Right ventricle myocardium superior (tissue), 1 donor: ENCODE measurements at places on chromosomes 6 and 20. TPM values are rescaled to one million over a fixed set of nuclear protein-coding genes. Genes with fewer than 3 reads are reported as not detected.

GRCh38 chr6:154430481-154430919, 73.9 kb upstream of the IPCEF1 start:
- no peak for DNase-seq

GRCh38 chr20:40009542-40009941, 679.5 kb downstream of the MAFB start:
- DNase-seq, result no peak

DNA sequence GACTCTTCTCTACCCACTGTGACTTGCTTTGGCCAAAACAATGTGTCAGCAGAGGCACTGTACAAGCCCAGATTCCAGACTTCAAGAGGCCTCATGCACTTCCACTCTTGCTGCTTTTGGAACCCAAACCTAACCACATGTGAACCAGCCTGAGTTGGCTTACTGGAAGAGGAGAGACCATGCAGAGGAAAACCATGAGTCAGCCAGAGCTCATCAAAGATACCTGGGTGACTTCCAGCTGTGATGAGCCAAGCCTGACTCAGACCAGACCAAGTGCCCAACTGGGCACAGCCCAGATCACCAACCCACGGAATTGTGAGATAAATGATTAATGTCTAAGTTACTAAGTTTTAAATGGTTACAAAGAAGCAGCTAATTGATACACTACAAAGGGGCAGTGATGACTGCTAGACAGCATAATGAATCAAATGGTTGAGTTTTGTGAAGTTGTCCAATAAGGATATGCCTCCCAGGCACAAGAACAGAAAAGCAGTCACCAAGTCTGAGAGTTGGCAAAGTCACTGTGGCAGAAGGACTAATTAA, 16.2 kb upstream of the BEND6 start:
- no peak for DNase-seq

DNA sequence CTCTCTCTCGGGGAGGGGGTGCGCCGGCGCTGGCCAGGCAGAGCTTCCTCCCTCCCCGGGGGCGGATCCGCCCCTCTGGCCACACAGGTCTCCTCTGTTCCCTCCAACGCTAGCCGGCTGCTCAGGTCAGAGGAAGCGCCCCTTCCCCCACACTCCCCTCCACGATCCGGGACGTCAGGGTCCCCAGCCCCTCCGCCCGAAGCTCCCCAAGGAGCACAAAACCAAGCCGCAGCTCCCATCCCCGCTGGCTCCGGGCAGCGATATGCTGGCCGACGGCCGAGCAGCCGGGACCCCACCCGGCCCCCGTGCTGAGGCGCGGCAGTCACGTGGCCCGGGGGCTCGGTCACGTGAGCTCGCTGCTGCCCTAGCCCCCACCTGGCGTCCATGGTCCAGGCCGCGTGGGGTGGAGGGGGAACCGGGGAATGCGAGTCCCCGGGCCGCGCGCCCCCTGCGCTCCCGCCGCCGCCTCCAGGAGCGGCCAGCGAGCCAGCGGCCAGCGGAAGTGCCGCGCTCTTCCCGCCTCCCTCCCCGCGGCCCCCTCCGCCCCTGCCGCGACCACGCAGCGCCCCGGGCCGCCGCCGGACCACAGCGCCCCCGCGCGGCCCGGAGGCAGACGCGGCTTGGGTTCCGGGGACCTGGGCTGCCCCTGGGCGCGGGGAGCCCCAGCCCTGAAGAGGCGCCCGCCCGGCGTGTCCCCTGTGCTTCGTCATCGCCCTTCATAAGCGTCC, at the start of gene SLC35B2:
Gene SLC35B2, minus strand, starts transcription at position 504 of the 728 bp plus-strand sequence. Its CDS starts 118 bp downstream, at position 386.
- peak; percentile 78 for DNase-seq

PSORS1C1 gene
- total RNA-seq, result 1.2 TPM

DNA sequence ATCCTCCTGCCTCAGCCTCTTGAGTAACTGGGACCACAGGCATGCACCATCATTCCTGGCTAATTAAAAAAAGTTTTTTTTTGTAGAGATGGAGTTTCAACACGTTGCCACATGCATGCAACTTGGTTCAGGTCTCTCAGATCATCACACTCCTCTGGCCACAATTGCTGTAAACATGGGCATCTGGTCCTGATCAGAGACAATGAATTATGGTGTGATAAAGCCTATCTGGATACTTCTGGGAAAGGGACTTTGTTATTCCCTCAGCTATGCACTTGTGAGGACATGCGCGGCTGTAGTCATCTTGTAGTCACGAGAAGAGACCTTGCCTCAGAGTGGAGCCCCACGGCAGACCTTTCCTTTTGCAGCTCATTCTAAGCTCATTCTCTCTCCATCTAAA, 210.9 kb upstream of the ZFP64 start:
- no peak for DNase-seq

- DNase-seq, result peak; percentile 5
These were observed 30.4 kb downstream of the SYNJ2 start for GRCh38 chr6:158011980-158012566.

- no peak for DNase-seq
These were observed 9.5 kb downstream of the TNFAIP3 start for GRCh38 chr6:137876547-137876946.

GRCh38 chr6:147222160-147222838, 18.1 kb downstream of the STXBP5 start:
- DNase-seq, result no peak

DNA sequence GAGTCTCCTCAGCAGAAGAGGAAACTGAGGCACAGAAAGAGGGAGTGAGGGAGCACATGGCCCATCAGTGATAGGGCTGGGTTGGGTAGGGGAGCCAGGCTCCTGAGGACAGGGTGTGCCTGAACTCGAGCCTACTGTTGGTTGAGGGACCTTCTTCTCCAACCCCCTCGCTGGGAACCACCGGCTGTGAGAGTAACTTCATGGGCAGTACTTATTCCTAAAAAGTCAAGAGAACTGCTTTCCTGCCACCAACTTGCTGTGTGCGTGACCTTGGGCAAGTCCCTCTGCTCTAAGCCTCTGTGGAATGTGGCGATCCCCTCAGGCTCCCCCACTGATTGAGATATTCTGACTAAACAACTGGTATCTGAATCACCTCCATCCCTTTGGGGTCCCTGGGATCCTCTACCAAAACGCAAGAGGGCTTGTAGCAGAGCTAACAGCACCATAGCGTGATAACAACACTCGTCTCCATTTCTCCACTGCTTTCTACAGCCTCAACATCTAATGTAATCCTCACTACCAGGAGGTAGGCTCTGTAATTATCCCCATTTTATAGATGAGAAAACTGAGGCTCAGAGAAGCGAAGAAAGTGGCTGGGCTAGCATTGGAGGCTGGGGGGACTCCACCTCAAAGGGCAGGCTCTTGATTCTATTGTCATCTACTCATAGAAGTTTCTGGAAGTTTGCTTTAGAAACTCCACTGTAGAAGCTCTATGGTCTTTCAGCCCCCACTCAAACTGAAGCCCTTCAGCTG, 76.0 kb downstream of the JPH2 start:
- DNase-seq, result no peak

GTF3C6 gene
- total RNA-seq, result 110 TPM

SLC22A7 gene
- total RNA-seq, result not detected

DNA sequence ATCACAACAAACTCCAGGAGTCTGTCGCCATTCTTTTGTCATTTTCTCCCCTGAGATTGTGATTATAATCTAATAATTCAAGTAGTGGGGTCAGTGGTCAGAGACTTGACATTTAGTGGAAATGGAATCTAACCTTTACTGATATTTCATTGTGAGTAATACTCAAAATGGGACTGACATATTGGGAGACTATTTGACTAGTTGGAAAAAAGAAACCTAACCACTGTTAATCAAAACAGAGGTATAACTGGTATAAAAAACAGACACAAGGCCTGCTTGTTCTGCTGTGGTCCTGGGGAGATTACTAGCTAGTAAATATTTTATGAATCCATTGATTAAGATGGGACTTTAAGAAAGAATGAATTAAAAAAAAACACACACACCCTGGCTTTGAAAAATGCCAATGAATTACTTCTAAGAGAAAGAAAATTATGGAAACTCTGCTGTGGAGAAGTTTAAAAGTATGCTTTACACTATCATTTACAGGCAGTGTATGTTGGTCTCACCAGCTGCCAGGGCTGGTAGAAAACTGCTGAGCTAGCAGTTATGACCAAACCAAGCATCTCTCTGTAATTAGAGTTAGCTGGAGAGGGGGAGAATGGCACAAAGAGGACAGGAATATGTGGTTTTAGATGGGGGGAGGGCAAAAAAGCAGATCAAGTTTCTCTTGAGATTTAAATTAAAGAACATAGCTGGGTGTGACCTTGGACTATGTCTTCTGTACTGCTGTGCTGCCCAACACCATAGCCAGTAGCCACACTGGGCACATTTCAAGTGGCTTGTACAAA, 103.7 kb downstream of the FYN start:
- no peak for DNase-seq

C20orf141 gene
- total RNA-seq, result not detected

DNA sequence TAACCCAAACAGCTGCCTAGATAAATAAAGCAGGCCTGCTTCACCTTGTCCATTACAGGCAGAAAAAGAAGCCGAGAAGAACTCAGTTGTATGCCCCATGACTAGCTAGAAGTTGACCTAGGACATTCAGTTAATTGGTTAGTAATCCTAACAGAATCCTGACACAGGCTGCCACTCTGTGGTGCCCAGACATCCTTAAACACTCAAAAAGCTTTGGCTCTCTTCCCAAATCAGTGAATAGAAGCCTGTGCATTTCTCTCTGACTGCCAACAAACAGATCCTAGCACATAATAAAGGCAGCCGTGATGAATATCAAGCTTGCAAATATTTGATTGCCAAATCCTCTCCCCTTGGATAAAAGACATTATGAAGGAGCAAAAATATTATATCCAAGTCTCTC, 519.1 kb upstream of the EYS start:
- no peak for DNase-seq

GRCh38 chr20:40868551-40869217, 159.9 kb upstream of the TOP1 start:
- peak; percentile 51 for DNase-seq

DNA sequence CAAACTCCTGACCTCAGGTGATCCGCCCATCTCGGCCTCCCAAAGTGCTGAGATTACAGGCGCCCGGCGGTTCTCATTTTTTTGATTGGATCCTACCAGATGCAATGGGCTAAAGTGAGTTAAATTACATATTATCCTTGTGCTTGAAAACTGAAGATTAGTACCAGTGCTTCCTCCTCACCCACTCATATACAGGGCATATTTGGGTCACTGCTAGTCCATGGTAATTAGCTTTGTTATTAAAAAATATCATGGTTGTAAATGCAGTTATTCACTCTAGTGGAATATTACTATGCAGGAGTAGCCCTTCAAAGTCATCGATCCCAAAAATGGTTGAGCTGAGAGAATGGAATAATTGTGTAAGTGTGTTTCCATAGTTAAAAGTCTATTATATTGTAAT, 26.5 kb downstream of the ZNF292 start:
- no peak for DNase-seq

DNA sequence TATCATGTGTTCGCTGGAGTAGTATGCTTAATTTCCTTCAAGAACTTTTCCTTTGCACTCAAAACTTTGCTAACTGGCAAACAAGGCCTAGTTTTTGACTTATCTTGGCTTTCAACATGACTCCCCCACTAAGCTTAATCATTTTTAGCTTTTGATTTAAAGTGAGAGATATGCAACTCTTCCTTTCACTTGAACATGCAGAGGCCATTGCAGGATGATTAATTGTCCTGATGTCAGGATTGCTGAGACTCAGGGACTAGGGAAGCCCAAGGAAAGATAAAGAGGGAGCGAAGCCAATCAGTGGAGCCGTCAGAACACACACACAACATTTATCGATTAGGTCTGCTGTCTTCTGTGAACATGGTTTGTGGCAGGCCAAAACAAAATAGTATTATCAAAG, 491.4 kb downstream of the CBLN4 start:
- DNase-seq, result no peak

GRCh38 chr20:42197599-42197998, 579.4 kb upstream of the CHD6 start:
- DNase-seq, result no peak

- no peak for DNase-seq
These were observed 225.7 kb upstream of the TENT5A start for GRCh38 chr6:81978230-81978629.

AK9 gene
- 11.1 TPM for total RNA-seq

DNA sequence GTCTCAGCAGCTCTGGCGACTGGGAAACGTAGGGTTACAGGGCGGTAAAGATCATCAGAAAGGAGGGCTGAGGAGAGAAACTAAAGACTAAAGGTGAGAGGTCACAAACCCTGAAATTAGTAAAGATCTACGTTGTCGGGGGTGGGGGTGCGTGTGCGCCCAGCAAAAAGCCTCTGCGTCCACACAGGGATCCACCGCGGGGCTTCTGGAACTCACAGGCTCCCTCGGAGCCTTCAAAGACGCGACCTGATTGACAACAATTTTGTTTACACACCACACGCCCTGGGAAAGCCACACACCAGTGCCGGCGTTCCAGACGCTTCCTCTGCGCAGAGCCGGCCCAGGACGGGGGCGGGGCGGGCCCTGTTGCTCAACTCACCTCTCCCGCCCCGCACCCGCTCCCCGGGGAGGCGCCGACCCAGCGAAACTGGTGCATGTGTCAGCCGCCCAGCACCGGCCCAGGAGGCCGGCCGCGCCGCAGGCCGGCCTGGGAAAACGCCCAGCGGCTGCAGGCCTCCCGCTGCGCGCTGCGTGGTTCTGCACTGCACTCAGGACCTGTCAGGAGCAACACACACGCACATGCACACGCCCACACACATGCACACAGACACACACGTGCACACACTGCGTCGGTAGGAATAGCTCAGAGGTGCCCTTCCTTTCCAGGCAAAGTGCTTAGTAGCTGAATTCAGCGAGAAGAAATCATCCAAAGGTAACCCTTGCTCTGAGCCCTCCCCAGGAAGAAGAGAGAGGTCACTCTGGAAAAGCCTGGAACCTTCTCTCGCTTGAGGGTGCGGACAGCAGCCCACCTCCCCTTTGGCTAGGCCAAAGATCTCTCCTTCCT, 57.2 kb upstream of the ARID1B start:
- peak; percentile 98 for DNase-seq

GCNT2 gene
- 37.1 TPM for total RNA-seq

LY6G6C gene
- total RNA-seq, result not detected

DNA sequence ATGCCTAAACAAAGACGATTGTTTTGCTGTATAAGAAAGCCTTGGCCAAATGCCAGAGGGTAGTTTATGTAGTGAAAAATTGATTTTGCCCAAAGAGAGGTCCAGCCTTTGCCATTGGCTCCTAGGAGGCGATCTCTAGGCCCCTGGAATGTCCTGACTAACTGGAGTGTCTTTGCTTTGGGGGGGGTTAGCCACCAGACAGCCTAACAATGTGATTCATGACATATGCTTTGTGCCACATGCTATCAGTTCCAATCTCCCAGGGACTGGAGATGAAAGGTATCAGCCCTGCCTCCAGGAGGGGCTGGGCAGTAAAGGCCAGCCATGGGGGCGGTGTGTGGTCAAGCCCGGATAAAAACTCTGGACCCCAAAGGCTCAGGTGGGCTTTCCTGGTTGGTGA, 32.7 kb upstream of the TUBB2A start:
- no peak for DNase-seq

DNA sequence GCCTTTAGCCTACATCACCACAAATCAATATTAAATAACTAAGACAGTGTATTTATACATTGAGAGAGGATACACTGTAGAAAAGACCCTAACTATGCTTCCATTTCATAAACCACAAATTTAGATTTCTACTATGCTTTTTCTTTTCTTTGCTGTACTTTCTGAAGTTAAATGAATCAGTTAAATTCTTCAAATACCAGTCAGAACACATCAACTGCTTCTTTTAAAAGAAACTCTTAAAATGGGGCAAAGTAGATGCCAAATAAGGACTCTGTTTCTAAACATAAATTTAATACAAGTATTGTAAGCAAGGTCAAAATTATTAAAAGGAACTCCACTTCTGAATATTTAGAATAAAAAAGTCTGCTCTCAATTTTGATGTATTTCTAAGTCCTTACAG, 76.9 kb downstream of the GMDS start:
- no peak for DNase-seq

- peak; percentile 79 for DNase-seq
These were observed 75.3 kb downstream of the SLC23A2 start for GRCh38 chr20:4925842-4926530.
